Naive thymus-derived CD8-positive, alpha-beta T cell (primary cell): ENCODE measurements at places on chromosomes 6 and 20.

DNA sequence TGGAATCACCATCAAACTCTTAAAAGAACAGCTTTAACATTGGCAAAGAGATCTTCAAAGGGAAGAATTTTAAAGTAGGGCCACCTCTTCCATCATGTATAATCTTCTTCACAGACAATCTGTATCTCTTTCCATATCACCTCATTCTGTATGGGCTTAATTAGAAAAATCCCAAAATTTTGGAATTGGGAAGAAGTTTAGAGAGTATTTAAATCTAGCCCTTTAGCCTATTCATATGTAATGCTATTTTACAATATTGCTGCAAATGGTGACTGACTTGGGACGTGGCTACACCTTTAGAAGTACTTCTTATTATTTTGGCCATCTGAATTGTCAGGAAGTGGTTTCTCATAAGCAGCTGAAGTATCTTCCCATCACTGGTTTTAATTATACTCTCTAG lies 474.3 kb downstream of the RFPL4B start:
- DNase-seq: no peak

- DNase-seq: no peak
Measured at GRCh38 chr20:3146732-3147341, 12.8 kb downstream of the FASTKD5 start.

GRCh38 chr20:5267092-5267491 lies 49.7 kb downstream of the PROKR2 start:
- DNase-seq: no peak

DNA sequence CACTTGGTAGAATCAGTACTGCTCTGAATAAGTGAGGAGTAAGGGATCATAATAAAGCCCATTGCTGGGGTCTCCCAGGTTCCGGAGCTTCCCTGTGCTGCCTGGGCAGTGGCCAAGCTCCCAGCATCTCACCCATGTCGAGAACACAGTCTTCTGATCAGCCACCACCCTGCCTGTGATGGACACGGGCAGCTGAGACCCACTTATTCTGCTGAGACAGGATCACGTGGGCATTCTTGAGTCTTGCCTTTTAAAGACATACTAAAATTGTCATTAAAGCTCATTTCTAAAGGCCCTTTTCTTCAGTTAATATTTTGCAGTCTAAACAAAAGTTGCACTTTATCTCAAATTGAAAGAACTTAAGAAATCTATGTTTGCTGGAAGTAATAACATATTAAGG lies 42.7 kb upstream of the SLC22A2 start:
- no peak for DNase-seq

- DNase-seq: no peak
Measured at GRCh38 chr6:12719017-12719416, 2.5 kb downstream of the PHACTR1 start.

DNA sequence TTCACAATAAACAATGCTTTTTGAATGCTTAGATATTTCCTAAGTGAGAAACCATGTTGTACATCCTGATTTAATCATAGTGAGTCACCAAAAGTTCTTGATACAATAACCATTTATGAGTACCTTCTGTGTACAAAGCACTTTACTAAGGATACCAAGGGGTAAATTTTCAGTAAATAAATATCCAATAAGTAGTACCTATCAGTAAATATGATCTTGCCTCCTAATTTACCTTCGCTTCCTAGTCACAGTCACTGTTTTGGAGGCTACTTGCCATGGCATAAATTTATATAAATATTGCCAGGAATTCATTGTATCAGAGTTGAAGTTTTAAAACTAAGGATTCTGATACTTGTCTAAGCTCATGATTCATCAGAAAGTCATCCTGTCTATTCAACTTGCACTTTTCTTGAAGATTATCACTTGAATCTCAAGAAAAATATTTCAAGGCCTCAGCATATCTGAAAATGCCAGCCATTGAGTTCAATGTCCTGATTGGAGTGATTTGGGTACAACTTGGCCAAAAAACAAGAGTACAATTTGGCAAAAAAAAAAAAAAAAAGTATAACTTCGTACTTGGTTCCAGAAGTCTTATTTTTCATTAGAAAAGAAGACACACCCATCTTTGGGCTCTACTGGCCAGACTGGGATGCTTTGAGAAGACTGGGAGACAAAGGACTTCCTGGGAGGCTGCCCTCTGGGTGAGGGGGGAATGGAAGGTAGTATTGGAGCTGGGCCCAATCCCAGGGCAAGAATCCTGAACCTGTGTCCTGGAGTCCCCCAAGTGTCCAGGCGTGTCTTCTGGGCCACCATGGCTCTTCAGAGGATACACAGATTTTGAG lies 32.8 kb downstream of the RAB22A start:
- no peak for DNase-seq

DNA sequence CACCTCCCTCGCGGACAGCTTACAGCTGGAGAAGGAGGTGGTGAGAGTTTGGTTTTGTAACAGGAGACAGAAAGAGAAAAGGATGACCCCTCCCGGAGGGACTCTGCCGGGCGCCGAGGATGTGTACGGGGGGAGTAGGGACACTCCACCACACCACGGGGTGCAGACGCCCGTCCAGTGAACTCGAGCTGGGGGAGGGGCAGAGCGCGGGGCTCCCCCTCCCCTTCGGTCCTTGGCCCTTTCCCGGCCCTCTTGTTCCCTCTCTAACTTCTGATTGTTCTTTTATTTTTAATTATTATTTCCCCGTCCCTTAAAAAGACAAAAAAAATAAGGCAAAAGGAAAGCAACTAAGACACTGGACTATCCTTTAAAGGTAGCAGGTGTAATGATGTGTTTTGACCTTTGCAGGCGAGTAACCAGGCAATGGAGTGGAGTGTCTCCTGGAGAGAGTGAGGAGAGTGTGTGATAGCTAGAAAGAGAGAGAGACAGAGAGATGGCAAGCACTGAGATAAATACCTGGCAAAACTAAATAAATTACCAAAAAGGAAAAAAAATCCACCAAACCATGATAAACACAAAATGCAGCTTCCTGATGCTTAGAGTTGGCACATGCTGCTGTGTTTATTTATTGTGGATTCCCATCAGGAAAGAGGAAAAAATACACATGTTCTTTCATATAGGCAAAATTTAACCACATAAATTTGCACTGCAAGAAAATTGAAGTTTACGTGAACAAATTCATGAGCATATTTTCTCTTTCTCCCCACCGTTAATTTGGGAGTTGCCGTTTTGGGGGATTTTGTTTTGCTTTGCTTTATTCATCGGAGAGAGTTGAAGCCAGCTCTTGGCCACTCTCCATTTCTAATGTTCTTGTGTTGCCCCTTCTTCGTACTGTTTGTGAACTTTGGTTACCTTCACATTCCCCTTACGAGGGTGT lies 1.9 kb downstream of the POU3F2 start:
- DNase-seq: no peak

DNA sequence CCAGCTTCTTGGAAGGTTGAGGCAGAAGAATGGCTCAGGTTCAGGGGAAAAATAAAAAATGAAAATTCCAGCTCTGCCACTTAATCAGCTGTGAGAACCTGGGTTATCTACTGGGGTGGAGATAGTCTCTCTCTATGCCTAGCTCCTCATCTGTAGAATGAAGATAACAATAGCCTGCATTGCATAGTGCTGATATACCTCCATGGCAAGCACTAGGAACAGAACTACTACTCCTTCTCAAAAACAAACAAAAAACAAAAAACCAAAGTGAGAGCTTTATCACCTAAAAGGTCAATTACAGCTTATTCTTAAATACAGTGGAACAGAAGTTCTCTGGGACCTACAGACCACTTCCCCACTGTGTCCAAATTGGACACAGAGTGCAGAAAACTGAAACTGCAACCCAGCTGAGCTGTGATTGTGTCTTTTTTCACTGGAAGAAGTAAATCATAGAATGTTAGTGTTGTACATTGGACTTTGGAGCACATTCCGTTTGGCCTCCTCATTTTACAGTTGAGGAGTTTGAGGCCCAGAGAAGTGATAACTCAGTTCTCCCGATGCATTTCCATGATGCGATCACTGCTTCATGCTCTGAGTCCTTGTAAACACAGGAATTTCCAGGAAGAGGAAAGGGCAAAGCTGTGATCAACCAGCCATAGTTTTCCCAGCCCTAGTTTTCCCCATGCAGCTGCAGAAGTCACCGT lies 23.3 kb downstream of the MTFR2 start:
- DNase-seq: no peak

GRCh38 chr20:63835021-63835858 lies 4.2 kb upstream of the ZBTB46 start:
- DNase-seq: no peak

DNA sequence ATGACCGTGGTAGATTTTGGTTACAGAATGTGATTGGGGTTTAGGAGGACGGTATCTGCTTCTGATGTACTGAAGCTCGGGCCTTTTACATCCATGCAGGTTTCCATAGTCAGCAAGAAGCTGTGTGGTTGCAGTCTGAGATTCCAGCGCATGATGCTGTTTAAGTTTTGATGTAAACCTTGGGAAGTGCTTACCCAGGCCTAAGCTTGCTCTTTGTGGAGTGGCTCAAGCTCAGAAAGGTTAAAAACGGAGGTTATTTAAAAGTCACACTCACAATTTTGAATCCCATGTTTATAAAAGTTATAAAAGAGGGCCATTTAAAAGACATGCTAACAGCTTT lies 121.4 kb downstream of the TIAM2 start:
- DNase-seq: no peak

- no peak for DNase-seq
Measured at GRCh38 chr6:13553646-13554045, 20.8 kb upstream of the SIRT5 start.

- DNase-seq: no peak
Measured at GRCh38 chr20:61567204-61567603, 315.1 kb downstream of the CDH4 start.

DNA sequence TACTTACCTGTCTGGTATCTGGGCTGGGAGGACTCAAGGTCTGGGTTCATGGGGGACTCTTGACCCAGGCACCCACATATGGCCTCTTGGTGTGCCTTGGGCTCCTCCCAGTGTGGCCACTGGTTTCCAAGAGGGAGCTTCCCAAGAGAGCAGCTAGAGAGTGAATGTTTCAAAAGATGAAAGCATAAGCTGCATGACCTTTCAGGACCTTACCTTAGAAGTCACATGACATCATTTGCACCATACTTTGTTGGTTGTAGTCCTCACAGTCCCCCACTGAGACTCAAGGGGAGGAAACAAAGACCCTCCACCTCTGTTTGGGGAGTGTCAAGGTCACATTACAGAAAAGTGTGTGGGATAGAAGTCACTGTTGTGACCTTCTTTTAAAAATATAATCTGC lies 13.9 kb downstream of the ACTR5 start:
- DNase-seq: no peak

GRCh38 chr6:167678102-167679101 lies 148.3 kb upstream of the AFDN start:
- DNase-seq: no peak

DNA sequence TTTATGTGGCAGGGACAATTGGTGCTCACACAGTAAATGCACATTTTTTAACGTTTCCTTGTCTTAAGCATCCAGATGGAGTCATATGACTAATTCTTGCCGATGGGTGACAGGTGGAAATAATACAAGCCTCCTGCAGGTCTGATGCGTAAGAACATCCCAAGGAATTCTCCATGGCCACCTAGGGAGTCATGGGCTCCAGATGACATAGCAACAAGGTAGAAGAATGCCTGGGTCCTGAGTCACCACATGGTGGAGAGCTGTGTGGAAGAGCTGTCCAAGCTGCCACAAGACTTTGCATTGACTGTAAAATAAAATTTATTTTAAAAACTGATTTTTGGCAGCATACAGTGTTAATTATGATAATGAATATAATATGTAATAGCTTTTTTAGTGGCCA lies 77.0 kb upstream of the MAP3K7 start:
- no peak for DNase-seq

GRCh38 chr6:107290491-107290890 lies 168.9 kb downstream of the PDSS2 start:
- DNase-seq: no peak

DNA sequence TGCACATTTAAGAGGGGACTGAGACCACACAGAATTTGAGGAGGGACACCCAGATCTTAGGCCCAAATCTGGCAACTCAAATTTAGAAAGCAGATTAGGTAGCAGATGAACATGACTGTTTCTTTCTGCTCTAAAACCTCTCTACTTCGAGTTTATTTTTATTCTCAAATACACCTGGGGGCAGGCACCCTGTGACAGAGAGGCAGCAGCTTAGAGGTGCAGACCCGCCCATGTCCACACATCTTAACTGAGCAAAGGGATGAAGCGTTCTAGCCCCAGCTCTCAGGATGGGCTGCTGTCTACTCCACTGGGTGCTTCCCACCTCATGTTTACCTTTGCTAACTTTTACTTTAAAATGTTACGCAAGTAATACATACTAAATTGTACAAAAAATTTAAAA lies 125.0 kb downstream of the SLC23A2 start:
- no peak for DNase-seq

- DNase-seq: no peak
Measured at GRCh38 chr6:143405373-143406154, 44.9 kb downstream of the ADAT2 start.

DNA sequence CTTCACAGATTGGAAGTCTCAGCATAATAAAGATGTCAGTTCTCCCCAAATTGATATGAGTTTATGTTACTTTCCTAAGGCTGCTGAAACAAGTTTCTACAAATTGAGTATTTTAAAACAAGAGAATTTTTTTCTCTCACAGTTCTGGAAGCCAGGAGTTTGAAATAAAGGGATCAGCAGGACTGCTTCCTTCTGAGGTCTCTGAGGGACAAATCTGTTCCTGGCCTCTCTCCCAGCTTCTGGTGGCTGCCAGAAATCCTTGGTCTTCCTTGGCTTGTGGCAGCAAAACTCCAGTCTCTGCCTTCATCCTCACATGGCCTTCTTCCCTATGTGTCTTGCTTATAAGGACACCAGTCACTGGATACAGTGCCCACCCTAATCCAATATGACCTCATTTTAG lies 136.1 kb downstream of the TFAP2A start:
- no peak for DNase-seq

- no peak for DNase-seq
Measured at GRCh38 chr20:20051767-20052073, 546 bp downstream of the CRNKL1 start.

DNA sequence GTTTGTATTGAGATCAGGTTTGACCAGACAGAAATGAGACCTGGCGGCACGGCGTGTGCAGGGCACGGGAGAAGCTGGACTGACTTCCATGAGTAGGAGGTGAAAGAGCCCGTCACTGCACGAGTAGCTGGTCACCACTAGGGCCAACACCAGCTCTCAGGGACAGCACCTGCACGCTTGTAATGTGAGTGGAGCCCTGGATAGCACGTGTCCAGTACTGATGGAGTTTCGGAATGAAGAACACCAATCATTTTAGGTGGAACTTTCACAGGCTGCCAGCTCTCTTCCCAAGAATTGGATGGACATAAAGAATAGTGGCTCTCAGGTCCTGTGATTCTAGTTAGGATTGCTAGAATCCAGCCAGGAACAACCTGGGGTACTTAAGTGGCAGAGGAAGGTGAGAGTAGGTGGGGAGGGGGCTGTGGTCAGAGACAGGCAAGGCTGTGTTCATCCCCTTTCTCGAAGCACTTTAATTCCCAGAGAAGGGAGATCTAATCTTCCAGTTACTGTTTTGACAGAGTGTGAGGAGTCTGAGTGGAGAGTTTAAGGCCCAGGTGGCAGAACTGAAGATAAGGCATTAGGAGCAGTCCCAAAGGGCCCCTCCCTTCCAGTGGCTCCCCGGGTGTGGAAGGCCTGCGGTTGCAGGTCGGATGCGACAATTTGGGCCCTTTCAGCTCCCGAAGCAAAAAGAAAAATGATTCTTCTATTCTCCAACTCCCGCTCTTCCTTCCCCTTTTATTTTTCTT lies 314.8 kb downstream of the QKI start:
- DNase-seq: no peak
